ENCODE measurements at places on chromosomes 5 and 9.

GRCh38 chr9:108812396-108813025 lies 43.3 kb downstream of the ACTL7B start:
- no peak for DNase-seq

GRCh38 chr5:93580063-93580926 lies 724 bp downstream of the NR2F1-AS1 start:
- no peak for DNase-seq

DNA sequence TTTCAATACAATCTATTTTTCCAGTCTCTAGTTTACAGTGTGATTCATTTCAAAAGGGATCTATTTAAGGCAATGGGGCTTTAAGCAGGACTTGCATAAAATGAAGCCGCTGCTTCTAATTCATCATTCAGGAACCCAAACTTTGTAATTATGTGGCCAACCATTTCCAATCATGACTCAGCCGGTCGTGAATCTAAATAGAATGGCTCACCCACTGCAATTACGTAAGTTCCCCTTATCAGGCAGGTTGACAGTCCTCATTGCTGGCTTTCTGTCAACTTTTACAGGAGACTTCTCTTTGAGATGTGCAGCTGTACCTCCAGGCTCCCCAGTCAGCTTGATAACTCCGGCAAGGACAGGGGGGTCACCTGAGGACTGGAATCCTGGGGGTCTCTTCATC lies 152.8 kb upstream of the DAP start:
- no peak for DNase-seq

DNA sequence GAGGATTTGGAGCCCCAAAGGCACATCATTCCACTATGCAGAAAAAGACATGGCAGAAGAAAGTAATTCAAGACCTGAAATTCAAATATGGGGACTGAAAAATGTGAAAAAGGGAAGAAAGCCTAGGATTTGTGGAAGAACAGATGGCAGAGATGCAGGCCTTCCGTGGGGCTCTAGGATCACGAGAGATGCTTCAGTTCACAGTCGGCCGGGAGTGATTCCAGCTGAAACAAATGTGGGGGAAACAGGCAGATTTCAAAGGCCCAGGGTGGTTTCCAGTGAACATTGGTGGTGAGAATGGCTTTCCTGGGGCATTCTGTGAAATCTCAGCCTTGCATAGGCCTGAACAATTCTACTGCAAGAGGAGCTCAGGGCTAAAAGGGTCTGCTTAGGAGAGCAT lies 34.6 kb upstream of the ZFR start:
- no peak for DNase-seq

DNA sequence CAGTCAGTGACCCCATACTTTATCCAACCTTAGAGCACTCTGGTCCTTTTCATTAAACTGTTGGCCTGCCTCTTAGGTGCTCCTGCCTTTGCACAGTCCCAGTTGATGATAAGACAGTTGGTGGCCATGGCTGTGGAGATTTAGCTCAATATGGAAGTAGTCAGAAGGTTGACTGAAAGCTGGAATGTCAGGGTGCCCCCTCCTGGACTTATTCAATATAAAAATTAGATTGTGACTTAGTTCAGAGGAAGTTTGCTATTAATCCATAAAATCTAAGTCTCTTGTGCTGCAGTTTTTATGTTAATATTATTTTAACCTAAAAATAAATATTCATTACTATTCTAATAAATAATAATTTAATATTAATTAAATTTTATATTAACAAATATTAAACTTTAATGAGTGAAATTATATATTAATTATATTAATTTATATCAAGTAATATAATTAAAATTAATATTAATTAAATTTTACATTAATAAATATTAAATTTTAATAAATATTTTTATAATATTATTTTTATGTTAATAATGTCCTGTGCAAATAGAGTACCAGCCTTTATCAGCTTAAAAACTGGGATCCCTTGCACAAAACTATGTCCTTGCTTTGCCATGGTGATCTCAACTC lies 77.7 kb upstream of the ADAMTSL1 start:
- no peak for DNase-seq

- DNase-seq: no peak
Observed at GRCh38 chr5:123505633-123506032, 6.3 kb upstream of the CSNK1G3 start.

DNA sequence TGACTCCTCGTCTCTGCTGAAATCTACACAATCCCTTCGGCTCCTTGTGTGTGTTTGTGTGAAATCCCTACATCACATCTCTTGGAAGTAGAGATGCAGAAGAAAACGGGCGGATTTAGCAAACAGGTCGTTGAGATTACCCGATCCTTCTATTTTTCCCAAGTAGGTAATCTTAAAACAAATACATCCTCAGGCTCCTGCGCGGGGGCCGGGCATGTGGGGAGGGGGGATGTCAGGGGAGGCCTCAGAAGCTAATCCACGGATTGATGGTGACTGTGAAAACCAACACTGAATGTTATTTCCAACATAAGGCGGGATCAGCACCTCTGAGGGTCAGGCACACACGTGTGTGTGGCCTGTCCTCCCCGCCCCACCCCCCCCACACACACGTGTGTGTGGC lies 137.8 kb downstream of the ROR2 start:
- DNase-seq: no peak
